ENCODE measurements at places on chromosomes 4 and X.

- no peak for DNase-seq
Observed at GRCh38 chrX:37746218-37746941, 33.5 kb upstream of the CYBB start.

- DNase-seq, result no peak
Observed at GRCh38 chr4:73703320-73703719, 37.0 kb upstream of the CXCL8 start.

GRCh38 chr4:138056541-138056940, 185.6 kb downstream of the SLC7A11 start:
- DNase-seq, result no peak

- no peak for DNase-seq
Observed at GRCh38 chr4:56656346-56656643, 24.8 kb downstream of the HOPX start.

- DNase-seq, result no peak
Observed at GRCh38 chr4:22787753-22788375, 95.1 kb downstream of the GBA3 start.
